ENCODE measurements at places on chromosomes 2 and 18. TPM values are rescaled to one million over a fixed set of nuclear protein-coding genes. Genes with fewer than 3 reads are reported as not detected.

The ABCG5 gene
- 0.72 TPM for total RNA-seq

DNA sequence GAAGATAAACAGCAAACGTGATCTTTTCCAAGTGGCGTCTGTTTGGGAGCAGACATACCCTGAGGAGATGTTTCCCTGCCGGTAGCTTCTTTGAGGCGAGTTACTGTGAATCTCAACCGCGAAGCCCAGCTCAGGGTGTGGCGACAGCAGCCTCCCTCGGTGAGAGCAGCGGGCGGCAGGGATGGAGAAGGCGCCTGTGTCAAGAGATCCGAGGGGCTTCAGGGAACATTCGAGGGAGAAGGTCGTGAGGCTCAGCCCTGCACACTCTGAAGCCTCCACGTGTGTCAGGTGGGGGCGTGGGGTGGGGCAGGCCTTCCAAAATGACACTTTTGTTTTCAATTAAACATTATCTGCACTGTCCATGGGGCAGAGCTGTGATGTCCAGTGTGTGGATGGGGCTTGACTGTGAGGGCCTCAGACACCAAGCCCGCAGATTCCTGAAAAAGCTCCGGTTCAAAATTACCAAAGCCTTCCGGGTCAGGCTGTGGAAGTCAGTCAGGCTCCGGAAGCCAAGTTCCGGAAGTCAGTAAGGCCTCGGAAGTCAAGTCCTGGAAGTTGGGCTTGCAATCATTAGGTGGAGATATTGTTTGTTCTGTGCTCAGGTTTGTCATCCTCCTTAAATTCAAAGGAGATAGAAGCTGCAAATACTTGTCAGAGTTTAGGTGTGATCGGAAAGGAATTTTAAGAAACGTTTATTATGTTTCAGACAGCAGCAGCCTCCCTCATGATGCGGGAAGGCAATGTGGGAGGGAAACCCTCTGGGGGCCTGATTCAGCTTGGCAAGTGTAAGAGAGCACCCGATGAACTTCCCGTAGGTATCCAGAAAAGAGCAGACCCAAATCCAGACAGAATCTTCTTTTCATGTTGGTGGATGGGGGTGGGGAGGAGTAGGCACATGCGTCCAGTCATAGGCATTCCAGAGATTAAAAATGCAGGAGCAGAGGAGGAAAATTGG, 20.7 kb downstream of the SMIM21 start:
- DNase-seq, result no peak

The GALNT1 gene
- 24.4 TPM for total RNA-seq

GRCh38 chr2:127810156-127810618, 784 bp downstream of the WDR33 start:
- DNase-seq, result no peak

DNA sequence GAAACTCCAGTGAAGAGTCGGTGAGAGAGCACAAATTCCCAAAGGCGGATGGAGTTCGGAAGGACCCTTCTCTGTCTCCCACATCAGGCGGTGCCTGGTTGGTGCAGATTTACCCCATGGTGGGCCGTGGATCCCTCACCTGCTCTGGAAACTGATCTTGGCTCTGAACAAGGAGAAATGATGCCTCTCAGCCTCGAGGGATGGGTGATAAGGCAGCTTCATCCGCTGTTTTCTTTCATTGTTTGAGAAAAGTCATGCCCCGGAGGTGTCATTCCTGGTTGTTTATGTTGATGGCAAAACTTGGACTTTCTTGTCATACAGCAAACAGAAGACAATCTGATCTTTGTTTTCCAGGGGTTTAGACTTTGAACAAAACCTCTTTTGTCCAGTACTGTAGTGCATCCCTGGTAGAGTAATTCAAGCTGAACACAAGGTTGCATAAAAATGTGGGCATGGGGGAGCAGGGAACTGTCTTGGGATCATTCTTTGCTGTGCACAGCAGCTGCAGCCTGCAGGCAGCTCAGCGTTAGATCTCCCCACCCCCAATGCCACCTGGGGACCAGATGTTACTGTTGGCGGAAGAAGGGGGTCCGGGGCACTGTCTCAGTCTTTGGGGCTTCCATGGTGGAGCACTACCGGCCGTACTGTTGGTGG, 81.3 kb downstream of the NFATC1 start:
- DNase-seq, result no peak

The SCN2A gene
- 190 TPM for total RNA-seq

GRCh38 chr2:132636346-132636745, 33.7 kb downstream of the LYPD1 start:
- DNase-seq, result no peak

The UGT1A5 gene
- not detected for total RNA-seq

DNA sequence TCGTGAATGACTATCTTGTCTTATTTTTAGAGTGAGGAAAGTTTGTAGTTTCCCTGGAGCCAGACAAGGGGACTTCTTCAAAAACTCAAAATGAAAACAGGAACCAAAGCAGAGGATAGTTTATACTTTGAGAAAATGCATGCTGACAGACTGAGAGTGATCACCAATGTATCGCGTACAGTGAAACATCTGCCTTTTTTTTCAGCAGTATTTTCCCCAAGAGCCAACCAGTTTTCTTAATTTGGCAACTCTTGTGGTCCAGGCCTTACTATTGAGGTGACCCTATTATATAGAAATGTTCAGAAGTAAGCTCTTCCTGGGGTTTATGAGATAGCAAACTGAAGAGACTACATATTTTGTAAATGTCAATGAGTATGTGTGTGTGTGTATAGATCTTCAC, 153.7 kb upstream of the VRK2 start:
- DNase-seq, result no peak

DNA sequence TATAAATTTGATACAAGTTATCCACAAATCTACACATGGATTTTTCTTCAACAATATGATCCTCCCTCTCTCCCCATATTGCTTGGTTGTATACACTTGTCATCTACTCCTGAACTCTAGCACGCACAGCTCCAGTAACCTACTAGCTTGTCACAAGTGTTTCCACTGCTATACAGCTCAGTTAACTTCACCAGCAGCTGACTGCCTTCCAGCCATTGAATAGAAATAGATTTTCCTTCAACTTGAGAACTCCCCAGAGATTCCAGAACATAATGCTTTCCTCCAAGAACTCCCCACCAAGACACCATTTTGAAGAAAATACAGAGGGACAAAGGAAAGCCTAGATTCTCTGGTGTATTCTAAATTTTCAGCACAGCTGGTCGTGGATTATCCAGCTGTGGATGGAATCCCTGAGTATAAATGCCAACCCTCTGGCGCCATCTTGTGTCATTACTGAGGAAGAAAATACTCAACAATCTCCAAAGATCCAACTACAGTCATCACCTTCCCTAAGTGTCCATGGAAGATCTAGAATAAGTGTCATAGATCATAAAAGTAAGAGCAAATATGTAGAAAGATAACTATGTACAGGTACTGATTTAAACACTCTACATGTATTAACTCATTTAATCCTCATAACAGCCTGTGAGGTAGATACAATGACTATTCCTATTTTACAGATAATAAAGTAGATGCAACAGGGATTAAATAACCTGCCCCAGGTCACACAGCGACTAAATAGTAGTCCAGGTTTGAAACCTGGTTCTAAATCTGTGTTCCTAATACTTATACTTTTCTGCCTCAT, 156.7 kb downstream of the ARHGAP28 start:
- DNase-seq, result no peak

The SERPINB10 gene
- not detected for total RNA-seq
